ENCODE measurements at places on chromosomes 1 and 21.

- peak; percentile 61 for DNase-seq
Observed at GRCh38 chr1:160143695-160144094, 7.7 kb upstream of the ATP1A4 start.

DNA sequence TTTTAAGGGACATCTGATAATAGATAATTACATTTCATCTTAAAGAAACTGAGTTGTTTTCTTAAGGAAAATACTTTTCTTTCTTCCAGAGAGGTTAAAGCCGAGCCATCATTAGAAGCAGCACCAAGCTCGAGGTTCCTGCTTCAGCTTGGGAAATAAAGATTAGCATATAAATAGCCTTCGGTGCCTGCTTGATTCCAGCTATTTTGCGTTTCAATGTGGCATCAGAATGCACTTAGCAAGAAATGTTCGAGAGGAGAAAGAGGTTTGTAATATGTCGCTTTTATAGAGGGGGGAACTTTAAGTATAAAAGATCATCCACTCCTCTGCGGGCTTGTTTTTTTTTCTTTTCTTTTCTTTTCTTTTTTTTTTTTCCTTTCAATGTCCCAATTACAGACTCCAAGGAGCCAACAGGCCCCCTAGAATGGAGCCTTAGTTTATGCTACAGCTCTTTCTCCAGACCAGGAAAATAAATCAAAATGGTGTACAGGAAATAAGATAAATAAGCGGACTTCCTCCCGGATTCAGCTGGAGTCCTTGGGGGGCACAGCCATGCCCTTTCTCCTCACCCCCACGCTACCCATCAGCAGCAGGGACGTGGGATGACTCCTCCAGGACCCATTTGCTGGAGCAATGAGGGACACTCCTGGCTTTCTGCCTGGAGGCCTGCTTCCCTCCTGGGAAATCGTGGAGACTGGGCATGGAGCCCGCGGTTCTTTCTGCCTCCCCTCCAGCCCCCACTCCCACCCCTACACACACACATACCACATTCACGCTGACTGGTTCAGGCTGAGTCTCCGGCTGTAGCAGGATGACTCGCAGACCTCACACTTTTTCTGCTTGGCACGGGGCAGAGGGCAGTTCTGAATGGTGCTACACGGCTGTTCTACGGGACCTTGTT, 131.6 kb downstream of the RRAGC start:
- no peak for DNase-seq

- DNase-seq, result no peak
Observed at GRCh38 chr1:44113095-44113609, 5.5 kb upstream of the KLF17 start.

- no peak for DNase-seq
Observed at GRCh38 chr1:13498553-13498952, 15.2 kb downstream of the LRRC38 start.

GRCh38 chr1:245245021-245245667, 90.4 kb downstream of the KIF26B start:
- no peak for DNase-seq

GRCh38 chr1:92458146-92458545, 28.6 kb downstream of the GFI1 start:
- no peak for DNase-seq

DNA sequence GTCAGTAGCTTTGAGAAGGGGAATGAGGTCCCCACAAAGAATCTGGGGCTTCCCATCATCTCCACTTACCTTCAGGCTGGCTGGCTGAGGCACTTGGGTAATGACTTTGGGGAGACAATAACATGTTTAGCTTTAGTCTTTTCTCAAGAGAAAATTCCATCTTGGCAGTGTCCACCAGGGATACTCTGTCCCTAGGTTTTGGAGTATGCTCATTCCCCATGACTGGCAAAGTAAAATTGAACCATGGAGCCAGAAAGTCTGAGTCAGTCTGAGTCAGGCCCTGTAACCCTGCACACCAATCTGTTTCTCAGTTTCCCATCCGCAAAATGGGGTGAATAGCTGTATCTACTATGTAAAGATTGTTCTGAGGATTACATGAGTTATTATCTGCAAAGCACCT, 28.2 kb downstream of the RUNX1 start:
- no peak for DNase-seq

DNA sequence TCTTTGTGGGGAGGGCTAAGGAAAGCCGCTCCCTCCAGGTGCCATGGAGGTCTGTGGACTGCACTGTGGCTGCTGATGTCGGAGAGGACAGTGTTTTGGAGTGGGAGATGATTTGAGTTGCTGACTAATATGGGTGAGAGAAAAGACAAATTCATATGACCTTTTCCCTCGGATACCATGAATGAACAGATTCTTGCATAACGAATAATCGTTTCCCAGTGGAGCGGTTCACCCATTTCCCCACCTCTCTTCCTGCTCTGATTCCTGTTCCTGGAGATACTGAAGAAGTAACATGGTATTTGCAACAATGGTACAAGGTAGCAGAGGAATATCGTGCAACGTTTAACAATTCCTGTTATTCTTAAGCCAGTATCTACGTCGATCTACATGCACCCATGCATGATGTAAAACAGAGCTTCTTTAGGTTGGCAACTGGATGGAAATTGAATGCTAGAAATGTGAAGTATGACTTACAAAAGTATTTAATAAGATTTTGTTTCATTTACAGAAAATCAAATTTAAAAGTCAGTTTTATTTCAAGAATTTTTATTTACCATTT, 227.1 kb downstream of the TOMM20 start:
- DNase-seq, result no peak
